ENCODE measurements at places on chromosomes 3 and 15.
A peak's percentile ranks its signal among the peaks of the same experiment; 100 is the strongest.

GRCh38 chr3:44883999-44884431, 9.6 kb downstream of the TGM4 start:
- DNase-seq = no peak

- DNase-seq = no peak
Observed at GRCh38 chr3:156445117-156446090, 109.5 kb downstream of the SSR3 start.

- peak; percentile 86 for DNase-seq
Observed at GRCh38 chr15:75455424-75455981, 4.0 kb upstream of the SIN3A start.

DNA sequence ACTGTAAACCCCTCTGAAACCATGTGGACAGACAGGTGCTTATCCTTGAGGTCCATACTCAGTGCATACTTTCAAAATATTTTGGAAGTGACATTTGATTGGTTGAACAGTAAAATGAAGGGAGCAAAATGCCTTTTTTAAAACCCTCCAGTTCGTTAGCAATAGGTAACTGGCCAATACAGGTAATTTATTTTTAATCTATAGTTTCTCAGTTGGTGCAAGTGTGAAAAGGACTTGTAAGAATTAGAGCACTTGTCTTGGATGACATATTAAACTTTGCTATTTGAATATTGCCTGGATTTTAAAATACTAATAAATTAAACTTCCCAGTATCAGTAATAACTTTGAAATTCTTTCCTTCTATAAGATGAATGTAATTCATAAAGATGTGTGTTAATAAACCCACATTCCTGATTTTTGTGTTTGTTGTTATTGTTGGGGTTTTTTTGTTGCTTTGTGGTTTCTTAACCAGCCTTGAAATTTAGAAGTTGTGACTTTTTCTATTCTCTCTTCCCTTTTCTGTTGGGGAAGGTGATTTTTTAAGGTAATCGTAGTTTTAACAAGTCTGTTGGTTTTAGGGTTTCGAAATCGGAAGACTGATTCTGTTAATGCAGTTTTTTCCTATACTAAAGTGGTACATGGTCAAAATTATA, 90.0 kb downstream of the STT3B start:
- no peak for DNase-seq

DNA sequence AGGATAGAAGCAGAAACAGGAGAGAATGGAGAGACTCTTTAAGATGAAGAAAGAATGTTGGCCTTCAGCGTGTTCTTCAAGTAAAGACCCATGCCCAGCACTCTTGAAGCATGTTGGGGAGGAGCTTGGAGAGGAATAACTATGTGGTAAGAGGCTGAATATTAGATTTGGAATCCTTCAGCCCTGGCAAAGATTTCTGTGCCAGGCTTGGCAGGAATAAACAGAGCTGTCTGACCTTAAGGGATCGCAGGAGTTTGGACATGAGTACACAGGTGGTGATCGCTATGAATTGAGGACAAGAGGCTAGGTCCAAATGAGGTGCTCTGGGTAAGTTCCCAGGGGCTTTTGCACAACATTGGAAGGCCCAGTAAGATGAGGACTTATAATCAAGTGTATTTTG, 132.6 kb upstream of the TBL1XR1 start:
- DNase-seq = no peak

DNA sequence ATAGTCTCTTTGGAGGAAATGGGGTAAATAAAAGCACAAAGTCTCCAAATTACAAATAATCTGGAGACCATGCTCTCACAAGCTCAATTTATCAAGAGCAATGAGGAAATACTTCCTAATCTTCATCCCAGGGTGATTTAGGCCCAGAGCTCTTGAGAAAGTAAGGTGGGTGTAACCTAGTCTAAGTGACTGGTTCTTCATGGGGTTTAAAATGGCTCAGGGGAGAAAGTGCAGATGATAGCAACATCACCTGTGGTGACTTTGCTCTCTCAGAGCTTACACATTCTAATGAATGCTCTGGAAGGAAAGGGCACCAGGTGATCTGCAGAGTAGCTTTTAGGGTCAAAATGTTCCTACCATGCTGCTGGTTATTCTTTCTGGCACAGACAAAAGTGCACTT, 118.4 kb upstream of the TP63 start:
- DNase-seq = no peak

DNA sequence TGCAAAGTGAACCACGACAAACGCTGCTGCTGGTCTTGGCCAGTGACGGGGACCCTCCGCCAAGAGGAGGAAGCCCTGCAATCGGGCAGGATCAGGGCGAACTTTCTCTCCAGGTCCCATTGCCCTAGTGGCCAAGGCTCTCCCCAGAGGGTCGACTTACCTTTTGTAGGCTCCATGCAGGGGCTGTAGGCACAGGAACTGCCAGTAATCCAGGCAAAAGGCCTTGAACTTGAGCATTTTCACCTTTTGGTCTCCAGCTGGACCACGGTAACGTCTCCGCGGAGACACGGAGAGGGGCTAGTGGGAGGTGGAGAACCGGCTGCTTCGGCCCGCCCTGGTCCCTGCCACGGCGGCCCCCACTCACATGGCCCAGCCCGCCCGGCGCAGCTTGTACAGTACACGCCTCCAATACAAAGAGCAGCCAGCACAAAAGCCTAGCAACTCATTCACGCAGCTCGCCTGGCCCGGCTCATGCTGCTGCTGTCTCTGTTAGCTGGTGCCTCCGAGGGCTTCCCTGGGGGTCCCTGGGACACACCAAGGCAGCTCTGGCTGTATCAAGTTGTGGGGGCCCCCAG, 31.0 kb downstream of the IQSEC1 start:
- DNase-seq = no peak

Data from erythroblast (primary cell).